Smooth muscle cell of the pulmonary artery (primary cell): ENCODE measurements at places on chromosomes 2 and 18. TPM values are rescaled to one million over a fixed set of nuclear protein-coding genes. Genes with fewer than 3 reads are reported as not detected.

The ANKRD30B gene
- total RNA-seq: 0.73 and 1.4 TPM in 2 replicates

The SMYD1 gene
- total RNA-seq: not detected in 2 replicates

The TMEM247 gene
- not detected in 2 replicates for total RNA-seq

The PARD3B gene
- total RNA-seq: 13.6 and 14.7 TPM in 2 replicates

The POTEC gene
- total RNA-seq: under 0.01 TPM in 2 replicates

The FEV gene
- total RNA-seq: not detected in 2 replicates

The RAB17 gene
- 0.78 and 0.83 TPM in 2 replicates for total RNA-seq

The MBD2 gene
- 23.4 and 30.3 TPM in 2 replicates for total RNA-seq

The CREG2 gene
- total RNA-seq: 0.65 and 2.4 TPM in 2 replicates

The CD8A gene
- 0.07 TPM in 1 of 2 replicates, not detected in the other for total RNA-seq

The TUBA3E gene
- total RNA-seq: not detected in 2 replicates

The EGR4 gene
- total RNA-seq: not detected in 2 replicates

The CDK15 gene
- 0.52 and 1.5 TPM in 2 replicates for total RNA-seq

The RFX8 gene
- 2.5 and 6.4 TPM in 2 replicates for total RNA-seq

The INPP5D gene
- 0.59 and 0.65 TPM in 2 replicates for total RNA-seq
